ENCODE measurements at places on chromosomes 7 and 10. TPM values are rescaled to one million over a fixed set of nuclear protein-coding genes. Genes with fewer than 3 reads are reported as not detected.

Gene PCLO
- not detected for total RNA-seq

Gene MYO1G
- not detected for total RNA-seq

Gene NPTX2
- 88.5 TPM for total RNA-seq

Gene ANK3
- 167 TPM for total RNA-seq

Gene SLC29A3
- total RNA-seq: 1.3 TPM

Gene PRRT4
- 1.8 TPM for total RNA-seq

Gene ZNF736
- 1.3 TPM for total RNA-seq

Gene TMEM176A
- not detected for total RNA-seq

Gene PPIA
- total RNA-seq: 3,534 TPM

Gene PRSS37
- not detected for total RNA-seq

Gene KLF14
- total RNA-seq: not detected

Gene CCDC7
- total RNA-seq: 1.3 TPM

Gene CUBN
- total RNA-seq: 0.72 TPM

Gene PANK1
- 5.2 TPM for total RNA-seq

Gene OPALIN
- total RNA-seq: not detected

Gene PRXL2A
- 2.9 TPM for total RNA-seq
